ENCODE measurements at places on chromosomes 1 and 21. TPM values are rescaled to one million over a fixed set of nuclear protein-coding genes. Genes with fewer than 3 reads are reported as not detected.

The UBASH3A gene
- 2.7 TPM for total RNA-seq

The LCE1F gene
- total RNA-seq: not detected

The DPT gene
- 2.6 TPM for total RNA-seq

The OR2AK2 gene
- not detected for total RNA-seq

The ZNF593OS gene
- total RNA-seq: not detected

The LCE1E gene
- not detected for total RNA-seq

The KCNN3 gene
- 5.6 TPM for total RNA-seq

The FAM131C gene
- 5.0 TPM for total RNA-seq

The FCRLB gene
- total RNA-seq: 2.3 TPM

The RIMS3 gene
- 6.2 TPM for total RNA-seq

The C4BPA gene
- total RNA-seq: 45.7 TPM

The SPATA6 gene
- 32.5 TPM for total RNA-seq
